Bronchial epithelial cell (primary cell): ENCODE measurements at places on chromosomes 11 and 22. TPM values are rescaled to one million over a fixed set of nuclear protein-coding genes. Genes with fewer than 3 reads are reported as not detected.

- DNase-seq: peak; percentile 45
Observed at GRCh38 chr11:123519055-123519796, 89.2 kb downstream of the GRAMD1B start.

The CRYBA4 gene
- not detected in 2 replicates for total RNA-seq

The OR4A16 gene
- total RNA-seq: not detected in 2 replicates

The NAALAD2 gene
- total RNA-seq: not detected in 2 replicates

The SCGB1D2 gene
- total RNA-seq: not detected in 2 replicates
